PC-9 (cell line): ENCODE measurements at places on chromosomes 5 and 9.

GRCh38 chr9:33125871-33126823 is 41.0 kb downstream of the B4GALT1 start:
- no peak for DNase-seq

- no peak for DNase-seq
Observed at GRCh38 chr9:15965246-15965745, 412.5 kb downstream of the CCDC171 start.

DNA sequence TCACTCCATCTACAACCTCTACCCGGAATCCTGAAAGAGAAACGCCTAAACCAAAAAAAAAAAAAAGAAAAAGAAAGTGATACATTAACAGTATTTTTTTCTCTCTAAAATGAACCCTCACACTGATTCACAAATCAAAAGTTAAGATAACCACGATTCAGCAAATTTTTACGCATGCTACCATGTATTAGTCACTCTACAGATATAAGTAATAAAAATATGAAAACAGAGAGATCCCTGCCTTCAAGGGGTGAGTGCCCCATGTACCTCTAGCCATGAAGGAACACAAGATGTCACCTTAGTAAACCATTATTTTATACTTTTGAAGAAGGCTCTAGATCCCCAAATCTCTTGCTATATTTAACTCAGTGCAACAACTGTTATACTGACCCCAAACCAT is 33.4 kb downstream of the CEMIP2 start:
- no peak for DNase-seq

GRCh38 chr5:172766287-172767108 is 4.5 kb downstream of the DUSP1 start:
- DNase-seq: no peak

DNA sequence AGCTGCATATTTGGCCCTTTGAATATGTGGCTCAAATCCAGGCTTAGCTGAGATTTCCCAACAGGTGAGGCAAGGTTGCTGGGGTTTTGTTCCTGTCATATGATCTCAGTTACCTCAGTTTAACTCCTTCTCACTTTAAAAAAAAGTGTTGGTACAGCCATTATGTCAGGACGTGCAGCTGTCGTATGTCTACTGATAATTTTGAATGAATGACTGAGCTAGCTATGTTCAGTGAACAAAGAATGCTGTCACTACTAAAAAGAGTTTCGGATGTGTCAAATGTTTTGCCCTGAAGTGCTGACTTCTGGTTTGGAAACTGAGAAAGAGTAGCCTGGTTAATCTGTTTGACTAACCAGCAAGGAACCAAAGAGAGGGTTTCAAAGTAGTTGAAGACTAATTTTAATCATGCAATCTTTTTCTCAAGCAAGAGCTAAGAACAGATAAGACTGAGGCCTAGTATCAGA is 106.3 kb upstream of the NR3C1 start:
- no peak for DNase-seq

- DNase-seq: no peak
Observed at GRCh38 chr9:80796632-80797031, 892.7 kb downstream of the TLE1 start.
